ENCODE measurements at places on chromosomes 13 and 19. TPM values are rescaled to one million over a fixed set of nuclear protein-coding genes. Genes with fewer than 3 reads are reported as not detected.

Gene CDX2
- total RNA-seq: 12.5 TPM

Gene MIDN
- total RNA-seq: 146 TPM

GRCh38 chr19:17235971-17236777 lies 9.5 kb downstream of the NR2F6 start:
- DNase-seq: no peak

DNA sequence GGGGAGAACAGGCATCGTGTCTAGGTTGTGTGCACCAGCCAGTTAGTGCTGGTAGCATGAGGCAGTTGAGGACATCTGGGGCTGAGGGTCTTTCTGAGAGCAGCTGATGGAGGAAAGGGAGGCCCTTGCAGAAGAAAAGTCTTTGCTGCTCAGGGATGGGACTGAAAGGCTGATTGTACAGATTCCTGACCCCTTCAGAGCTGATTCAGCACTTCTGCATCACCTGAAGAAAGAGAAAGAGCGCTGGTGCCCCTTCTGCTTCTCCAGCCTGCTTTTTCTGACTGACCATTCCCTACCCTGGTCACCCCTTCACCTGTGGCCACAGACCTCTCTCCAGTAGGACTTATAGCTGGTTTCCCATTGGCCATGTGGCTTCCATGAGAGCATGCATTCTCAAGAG lies 476.2 kb downstream of the TSHZ3 start:
- DNase-seq: no peak

- DNase-seq: no peak
These were observed 12.7 kb downstream of the NKPD1 start for GRCh38 chr19:45147835-45148676.

DNA sequence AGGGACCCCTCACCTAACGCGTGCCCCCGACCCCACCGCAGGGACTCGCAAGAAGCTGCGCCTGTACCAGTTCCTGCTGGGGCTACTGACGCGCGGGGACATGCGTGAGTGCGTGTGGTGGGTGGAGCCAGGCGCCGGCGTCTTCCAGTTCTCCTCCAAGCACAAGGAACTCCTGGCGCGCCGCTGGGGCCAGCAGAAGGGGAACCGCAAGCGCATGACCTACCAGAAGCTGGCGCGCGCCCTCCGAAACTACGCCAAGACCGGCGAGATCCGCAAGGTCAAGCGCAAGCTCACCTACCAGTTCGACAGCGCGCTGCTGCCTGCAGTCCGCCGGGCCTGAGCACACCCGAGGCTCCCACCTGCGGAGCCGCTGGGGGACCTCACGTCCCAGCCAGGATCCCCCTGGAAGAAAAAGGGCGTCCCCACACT lies 4.7 kb upstream of the MYBPC2 start:
- no peak for DNase-seq

DNA sequence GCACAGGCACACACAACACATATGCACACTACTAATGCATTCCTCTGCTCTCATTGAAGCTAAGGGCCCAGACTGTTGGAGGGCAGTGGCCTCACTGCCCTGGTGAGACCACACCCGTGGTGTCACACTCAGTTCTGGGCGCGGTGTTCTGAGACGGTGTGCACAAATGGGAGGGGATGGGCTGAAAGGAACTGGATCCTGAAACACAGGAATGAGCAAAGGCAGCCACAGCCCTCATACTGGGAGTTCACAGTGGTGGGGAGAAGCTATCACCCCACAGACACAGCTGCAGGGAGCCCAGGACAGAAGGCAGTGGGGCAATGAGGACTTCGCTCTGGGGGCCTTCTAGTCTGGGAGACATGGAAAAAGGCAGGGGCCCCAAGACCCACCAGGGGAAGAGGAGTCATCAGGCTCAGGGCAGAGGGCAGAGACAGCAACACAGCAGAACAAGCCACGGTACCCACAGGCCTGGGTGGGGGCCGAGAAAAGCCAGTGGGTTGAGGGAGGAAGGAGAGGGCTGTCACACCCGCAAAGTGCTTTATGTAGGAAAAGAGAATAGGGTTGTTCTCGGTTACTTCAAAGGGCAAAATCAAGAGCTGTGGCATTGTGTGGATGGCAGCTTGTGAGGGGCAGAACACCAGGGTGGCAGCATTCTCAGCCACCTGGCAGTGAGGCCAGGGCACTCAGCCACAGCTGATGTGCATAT lies 75.4 kb upstream of the GPR183 start:
- no peak for DNase-seq

DNA sequence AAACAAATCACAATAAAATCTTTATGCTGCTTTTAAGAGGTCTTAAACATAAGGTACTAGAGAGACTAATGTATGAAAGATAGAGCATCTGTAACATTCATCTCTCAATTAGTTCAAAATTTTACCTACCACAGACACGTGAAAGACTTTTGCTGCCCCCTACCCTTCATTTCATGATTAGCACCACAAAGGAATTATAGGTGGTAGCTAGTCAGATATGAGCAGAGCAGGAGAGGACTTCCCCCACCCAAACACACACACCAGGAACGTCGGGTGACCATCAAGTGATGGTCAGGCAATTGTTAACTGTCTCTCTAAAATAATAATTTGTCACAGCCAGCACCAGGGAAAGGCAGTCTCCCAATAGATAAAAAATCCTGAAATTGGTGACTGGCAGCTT lies 1531.7 kb upstream of the SPRY2 start:
- DNase-seq: peak; percentile 12
